ENCODE measurements at places on chromosomes 5 and 9. TPM values are rescaled to one million over a fixed set of nuclear protein-coding genes. Genes with fewer than 3 reads are reported as not detected.

DNA sequence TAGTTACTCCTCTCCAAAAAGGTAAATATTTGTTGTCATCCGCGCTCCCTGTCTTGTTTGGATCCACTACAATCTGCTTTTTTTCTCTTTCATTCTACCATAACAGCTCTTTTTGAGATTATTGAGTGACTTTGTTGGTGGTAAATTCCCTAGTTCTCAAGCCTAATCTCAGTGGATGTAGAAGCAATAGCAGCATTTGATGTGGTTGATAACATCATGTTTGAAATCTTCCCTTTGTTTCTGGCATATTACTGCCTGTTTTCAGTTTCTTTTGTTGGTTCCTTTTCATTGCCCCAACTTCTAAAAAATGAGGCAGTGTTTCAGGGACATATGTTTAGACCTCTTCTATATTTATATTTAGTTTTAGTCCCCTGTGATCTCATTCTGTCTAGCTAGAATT lies 8.9 kb downstream of the CDC42SE2 start:
- DNase-seq = no peak

The FAM153A gene
- total RNA-seq = 87.7 TPM

GRCh38 chr5:34666392-34667080 lies 10.4 kb downstream of the RAI14 start:
- no peak for DNase-seq

- no peak for DNase-seq
Observed at GRCh38 chr9:79800578-79800977, 228.8 kb downstream of the TLE4 start.

The ZNF462 gene
- 28.3 TPM for total RNA-seq

GRCh38 chr9:83019246-83019645 lies 43.7 kb downstream of the RASEF start:
- no peak for DNase-seq

The MAST4 gene
- 73.6 TPM for total RNA-seq

- DNase-seq = no peak
Observed at GRCh38 chr9:11064909-11065308, 452.1 kb upstream of the PTPRD start.

The SLC35D2 gene
- total RNA-seq = 11.0 TPM

The ORM2 gene
- total RNA-seq = not detected

- peak; percentile 38 for DNase-seq
Observed at GRCh38 chr5:87949676-87950631, 318.7 kb downstream of the TMEM161B start.

The TMEM252 gene
- total RNA-seq = not detected

The MSX2 gene
- 1.0 TPM for total RNA-seq

The FGF1 gene
- 117 TPM for total RNA-seq

The WWC1 gene
- 50.2 TPM for total RNA-seq

- DNase-seq = no peak
Observed at GRCh38 chr5:135456238-135457099, 4.3 kb upstream of the TIFAB start.

Data from dorsolateral prefrontal cortex (tissue), 122 donors.